ENCODE measurements at places on chromosomes 6 and 20.

DNA sequence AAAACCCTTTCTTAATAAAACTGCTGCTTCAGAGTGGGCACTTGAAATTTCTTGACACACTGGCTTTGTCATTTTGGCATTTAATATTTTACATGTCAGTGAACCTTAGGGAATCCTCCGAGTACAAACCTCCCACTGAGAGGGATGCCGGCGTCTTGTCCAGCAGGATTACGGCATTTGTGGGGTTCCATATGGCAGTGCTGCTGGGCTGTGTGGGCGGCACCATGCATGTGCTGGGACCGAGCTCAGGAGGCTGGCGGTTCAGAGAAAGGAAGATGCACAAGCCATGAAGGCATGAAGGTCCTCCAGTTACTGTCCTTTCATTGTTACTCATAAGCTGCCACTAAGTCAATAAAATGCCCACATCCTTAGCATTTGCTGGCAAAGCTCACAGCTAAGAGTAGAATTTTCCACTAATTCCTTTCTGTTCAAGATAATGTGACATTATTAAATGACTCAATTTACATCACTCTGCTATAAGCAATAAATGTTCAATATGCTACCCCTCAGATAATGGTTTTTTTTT, 61.4 kb downstream of the LY86 start:
- peaks cover 26% of the 10 kb centered on the region for H3K4me1 ChIP-seq
- peaks cover 8% of the 10 kb centered on the region for H3K36me3 ChIP-seq
- H3K27me3 ChIP-seq: no peaks in the 10 kb centered on the region

GRCh38 chr6:94955156-94955555, 622.2 kb upstream of the MANEA start:
- H3K4me3 ChIP-seq: no peak overlapping the region
- no peak overlapping the region for H3K27ac ChIP-seq
- H3K36me3 ChIP-seq: no peaks in the 10 kb centered on the region
- H3K4me1 ChIP-seq: no peaks in the 10 kb centered on the region

DNA sequence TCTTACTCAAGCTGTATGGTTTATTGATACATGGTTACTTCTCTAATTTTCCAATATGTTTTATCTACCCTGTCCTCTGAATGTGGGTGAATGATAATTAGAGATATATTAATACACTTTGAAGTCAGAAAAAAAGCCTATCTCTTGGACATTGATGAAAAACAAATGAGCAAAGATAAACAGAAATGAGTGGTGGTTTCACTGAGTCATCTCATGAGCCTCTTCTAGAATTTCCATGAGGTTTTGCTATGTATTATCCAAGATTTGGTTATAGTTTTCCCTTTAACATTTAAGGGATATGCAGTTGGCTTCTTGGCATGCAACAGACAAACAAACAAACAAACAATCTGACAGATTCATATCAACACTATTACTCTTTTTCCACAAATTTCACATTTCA, 586.8 kb downstream of the RFPL4B start:
- H3K4me3 ChIP-seq: no peak overlapping the region
- H3K36me3 ChIP-seq: no peaks in the 10 kb centered on the region
- no peaks in the 10 kb centered on the region for H3K4me1 ChIP-seq
- no peaks in the 10 kb centered on the region for H3K27me3 ChIP-seq

GRCh38 chr6:128403618-128404444, 116.6 kb downstream of the PTPRK start:
- H3K27ac ChIP-seq: no peak overlapping the region
- H3K36me3 ChIP-seq: no peaks in the 10 kb centered on the region
- no peaks in the 10 kb centered on the region for H3K27me3 ChIP-seq
- no peaks in the 10 kb centered on the region for H3K4me1 ChIP-seq
- H3K4me3 ChIP-seq: no peak overlapping the region

- H3K27me3 ChIP-seq: no peaks in the 10 kb centered on the region
- peaks cover 11% of the 10 kb centered on the region for H3K4me1 ChIP-seq
- no peak overlapping the region for H3K27ac ChIP-seq
- H3K36me3 ChIP-seq: peaks cover 3% of the 10 kb centered on the region
Measured at GRCh38 chr6:131368198-131368911, 204.7 kb upstream of the ARG1 start.

DNA sequence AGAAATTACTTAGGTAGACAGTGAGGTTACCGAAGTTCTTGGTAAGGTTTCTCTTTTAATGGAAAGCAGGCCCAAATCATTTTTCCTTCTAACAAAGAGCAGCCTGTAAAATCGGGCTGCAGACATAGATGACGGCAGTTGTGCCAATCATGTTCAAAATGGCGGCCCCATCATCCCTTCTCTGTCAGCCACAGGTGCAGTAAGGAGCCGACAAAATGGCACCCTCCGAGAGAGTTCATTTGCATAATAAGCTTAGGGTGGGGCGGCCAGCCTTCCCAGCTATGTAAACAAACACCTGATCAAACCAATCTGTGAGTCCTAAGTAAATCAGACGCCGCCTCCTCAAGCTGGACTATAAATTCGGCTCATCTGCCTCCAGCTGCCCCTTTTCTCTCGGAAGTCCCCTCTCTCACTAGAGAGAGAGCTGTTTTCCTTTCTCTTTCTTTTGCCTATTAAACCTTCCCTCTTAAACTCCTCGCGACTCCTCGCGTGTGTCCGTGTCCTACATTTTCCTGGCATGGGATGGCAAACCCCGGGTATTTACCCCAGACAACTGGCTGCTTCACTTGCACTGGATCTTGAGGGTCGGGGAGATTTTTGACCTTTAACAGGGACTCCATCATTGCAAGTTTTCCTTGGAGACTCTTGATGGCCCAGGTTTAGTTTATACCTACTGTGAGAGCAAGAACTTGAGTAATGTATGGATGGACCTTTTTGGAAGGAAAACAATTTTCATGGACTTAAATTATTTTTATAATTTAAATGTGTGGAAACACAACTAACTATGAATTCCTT, 8.9 kb upstream of the DDR1 start:
- no peak for DNase-seq
- no peak overlapping the region for H3K4me3 ChIP-seq
- no peak overlapping the region for H3K27ac ChIP-seq
- H3K4me1 ChIP-seq: peaks cover 51% of the 10 kb centered on the region
- H3K36me3 ChIP-seq: peaks cover 20% of the 10 kb centered on the region

- no peaks in the 10 kb centered on the region for H3K27me3 ChIP-seq
Measured at GRCh38 chr6:141610741-141611140, 522.0 kb upstream of the GJE1 start.

- peaks cover 23% of the 10 kb centered on the region for H3K4me1 ChIP-seq
- peaks cover 17% of the 10 kb centered on the region for H3K36me3 ChIP-seq
- peaks cover 18% of the 10 kb centered on the region for H3K27me3 ChIP-seq
- no peak overlapping the region for H3K27ac ChIP-seq
Measured at GRCh38 chr6:41785689-41786450, 1.6 kb upstream of the TOMM6 start.

GRCh38 chr20:47847884-47848485, 62.7 kb upstream of the SULF2 start:
- no peak overlapping the region for H3K4me3 ChIP-seq
- no peaks in the 10 kb centered on the region for H3K36me3 ChIP-seq
- DNase-seq: no peak
- peaks cover 7% of the 10 kb centered on the region for H3K27me3 ChIP-seq
- H3K4me1 ChIP-seq: no peaks in the 10 kb centered on the region

GRCh38 chr6:11536795-11537194, 754 bp upstream of the TMEM170B start:
- peak overlapping the region; percentile 84 for H3K4me3 ChIP-seq
- peak overlapping the region; percentile 68 for H3K27ac ChIP-seq
- no peaks in the 10 kb centered on the region for H3K36me3 ChIP-seq
- H3K4me1 ChIP-seq: peaks cover 17% of the 10 kb centered on the region

DNA sequence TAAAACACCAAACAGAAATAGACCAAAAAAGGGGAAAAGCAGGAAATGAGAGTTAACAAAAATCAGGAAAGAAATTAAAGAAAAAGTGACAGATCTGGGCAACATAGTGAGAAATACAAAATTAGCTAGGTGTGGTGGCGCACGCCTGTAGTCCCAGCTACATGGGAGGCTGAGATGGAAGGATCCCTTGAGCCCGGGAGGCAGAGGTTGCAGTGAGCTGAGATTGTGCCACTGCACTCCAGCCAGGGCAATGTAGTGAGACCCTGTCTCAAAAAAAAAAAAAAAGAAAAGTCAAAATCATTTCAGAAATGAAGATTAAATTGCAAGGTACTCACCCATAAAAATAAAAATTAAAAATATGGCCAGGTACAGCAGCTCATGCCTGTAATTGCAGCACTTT, 13.0 kb upstream of the GRM4 start:
- no peak overlapping the region for H3K4me3 ChIP-seq
- DNase-seq: no peak
- H3K27me3 ChIP-seq: peaks cover 23% of the 10 kb centered on the region
- H3K4me1 ChIP-seq: no peaks in the 10 kb centered on the region

GRCh38 chr20:64116016-64116415, 8.7 kb upstream of the NPBWR2 start:
- H3K36me3 ChIP-seq: no peaks in the 10 kb centered on the region
- H3K27me3 ChIP-seq: peaks cover 2% of the 10 kb centered on the region
- H3K4me1 ChIP-seq: peaks cover 10% of the 10 kb centered on the region
- no peak for DNase-seq

GRCh38 chr20:43252761-43253160, 63.1 kb upstream of the PTPRT start:
- no peak overlapping the region for H3K27ac ChIP-seq
- no peaks in the 10 kb centered on the region for H3K4me1 ChIP-seq
- no peaks in the 10 kb centered on the region for H3K36me3 ChIP-seq
- DNase-seq: no peak
- H3K27me3 ChIP-seq: no peaks in the 10 kb centered on the region

- no peak for DNase-seq
- no peaks in the 10 kb centered on the region for H3K27me3 ChIP-seq
- no peak overlapping the region for H3K27ac ChIP-seq
- no peaks in the 10 kb centered on the region for H3K4me1 ChIP-seq
Measured at GRCh38 chr6:98695091-98695801, 139.1 kb upstream of the POU3F2 start.

DNA sequence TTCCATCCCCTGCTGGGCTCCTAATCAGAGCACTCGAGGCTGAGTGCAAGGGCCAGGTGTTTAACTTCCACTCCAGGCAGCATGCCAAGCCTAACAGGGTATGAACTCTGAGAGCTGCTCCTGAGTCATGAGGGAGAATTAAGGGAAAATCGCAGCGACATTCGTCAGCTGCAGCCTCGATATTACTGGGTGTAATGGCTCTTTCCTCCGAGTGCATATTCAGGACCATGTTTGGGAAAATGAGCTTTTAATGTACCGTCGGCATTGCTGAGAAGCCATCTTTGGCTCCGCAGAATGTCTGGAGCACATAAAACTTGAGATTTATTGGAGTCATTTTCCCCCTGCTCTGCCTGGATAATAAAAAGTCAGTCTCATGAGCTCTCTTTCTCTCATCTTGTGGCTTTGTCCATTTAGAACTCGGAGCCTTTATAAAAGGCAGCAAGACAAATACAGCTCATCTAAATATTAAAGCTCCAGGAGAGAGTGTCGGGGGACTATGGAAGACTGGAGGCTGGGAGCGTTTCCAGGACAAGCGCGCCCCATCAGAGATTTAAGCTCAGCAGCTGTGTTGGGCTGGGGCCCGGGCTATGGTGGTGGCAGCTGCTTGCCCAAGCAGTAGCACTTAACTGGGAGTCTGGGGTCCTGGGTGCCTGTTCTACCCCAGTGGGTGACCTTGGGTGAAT, 103.7 kb downstream of the TOX2 start:
- H3K36me3 ChIP-seq: no peaks in the 10 kb centered on the region
- peaks cover 32% of the 10 kb centered on the region for H3K4me1 ChIP-seq
- DNase-seq: no peak
- peaks cover 27% of the 10 kb centered on the region for H3K27me3 ChIP-seq

All from activated T-helper 1 cell treated with anti-CD3 and anti-CD28 coated beads, Interleukin-12 subunit alpha, Interleukin-12 subunit beta, Interleukin-2, Interleukin-4 antibody, amounts not matched to agents 30 ng/mL and 10 ng/mL and 1 ng/mL, durations not matched to agents 14 hours and 24 hours and 36 hours (primary cell).